ENCODE measurements at places on chromosomes 2 and 18.

GRCh38 chr18:13435586-13436333, 217.2 kb downstream of the LDLRAD4 start:
- no peak for DNase-seq

- DNase-seq, result no peak
These were observed 295.4 kb downstream of the MYCN start for GRCh38 chr2:16235747-16236146.

DNA sequence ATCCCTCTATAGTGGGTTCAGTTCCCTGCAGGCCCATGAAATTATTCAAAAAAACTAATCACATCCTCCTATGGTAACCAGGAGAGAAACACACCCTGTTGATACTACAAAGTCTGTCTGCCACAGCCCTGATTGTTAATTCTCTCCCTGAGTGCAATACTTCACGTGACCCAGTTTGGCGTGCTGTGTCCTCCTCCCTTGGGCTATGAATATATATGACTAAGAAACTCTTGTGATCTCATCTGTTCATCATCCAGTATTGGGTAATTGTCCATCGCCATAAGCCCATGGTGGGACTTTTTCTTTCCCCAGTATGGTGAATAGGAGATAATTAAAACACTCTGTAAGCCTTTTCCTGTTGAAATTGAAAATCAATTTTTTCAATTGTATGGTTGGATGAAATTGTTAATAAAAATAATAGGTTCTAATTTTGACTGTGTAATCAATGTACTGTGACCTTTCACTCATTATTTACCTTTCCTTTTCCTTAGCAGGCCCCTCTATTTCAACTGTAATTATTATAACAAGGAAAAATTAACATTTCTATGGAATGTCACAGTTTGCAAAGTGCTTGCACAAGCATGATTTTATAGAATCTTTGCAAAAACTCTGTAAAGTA, 1822.6 kb downstream of the SUCLG1 start:
- DNase-seq, result no peak

GRCh38 chr2:186691231-186691630, 2.6 kb upstream of the FAM171B start:
- no peak for DNase-seq

GRCh38 chr18:13376298-13376840, 157.8 kb downstream of the LDLRAD4 start:
- DNase-seq, result no peak

- no peak for DNase-seq
These were observed 14.7 kb downstream of the NIFK start for GRCh38 chr2:121721926-121722325.
